ENCODE measurements at places on chromosomes 12 and 14.

- peak; percentile 32 for DNase-seq
These were observed 14.4 kb downstream of the ISCU start for GRCh38 chr12:108576660-108577234.

DNA sequence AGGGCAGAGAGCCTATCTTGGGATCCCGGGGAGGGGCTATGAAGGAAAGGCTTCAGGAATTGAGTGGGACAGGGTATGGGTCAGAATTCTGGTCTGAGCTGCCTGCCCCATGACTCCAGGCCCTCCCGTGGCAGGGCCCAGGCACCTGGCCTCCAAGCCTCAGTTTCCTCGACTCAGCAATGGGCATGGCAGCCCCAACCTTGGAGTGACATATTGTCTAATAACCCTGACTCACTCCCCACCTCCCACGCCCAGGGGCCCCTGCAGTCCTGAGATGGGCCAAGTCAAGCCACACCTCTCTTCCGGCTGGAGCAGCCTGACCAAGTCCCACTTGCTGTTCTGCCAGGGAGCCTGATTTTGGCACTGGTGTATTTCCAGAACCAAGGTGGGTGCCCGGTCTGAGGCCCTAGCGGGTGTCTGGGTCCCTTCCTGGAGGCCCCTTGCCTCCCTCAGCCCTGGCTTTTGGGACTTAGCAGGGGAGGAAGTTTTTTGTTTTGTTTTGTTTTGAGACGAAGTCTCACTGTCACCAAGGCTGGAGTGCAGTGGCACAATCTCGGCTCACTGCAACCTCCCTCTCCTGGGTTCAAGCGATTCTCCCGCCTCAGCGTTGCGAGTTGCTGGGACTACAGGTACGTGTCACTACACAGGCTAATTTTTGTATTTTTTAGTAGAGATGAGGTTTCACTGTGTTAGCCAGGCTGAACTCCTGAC is 40.3 kb upstream of the RCOR1 start:
- peak; percentile 58 for DNase-seq

DNA sequence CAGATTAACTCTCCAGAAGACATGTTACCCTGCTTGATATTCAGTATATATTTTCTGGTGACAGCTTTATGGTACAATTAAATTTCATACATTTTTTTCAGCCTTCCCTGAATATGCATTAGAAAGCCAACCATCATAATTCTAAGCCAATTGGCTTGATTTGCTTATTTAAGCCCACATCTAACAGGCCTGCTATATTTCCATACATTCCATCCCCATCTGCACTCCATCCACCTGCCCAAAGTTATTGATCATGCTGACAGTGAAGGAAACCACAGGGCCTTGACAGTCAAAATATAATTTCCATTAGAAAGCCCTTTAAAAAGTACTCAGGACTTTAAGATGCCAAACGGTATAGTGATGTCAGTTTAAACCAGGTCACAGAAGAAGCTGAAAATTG is 164.3 kb downstream of the GXYLT1 start:
- DNase-seq, result no peak

DNA sequence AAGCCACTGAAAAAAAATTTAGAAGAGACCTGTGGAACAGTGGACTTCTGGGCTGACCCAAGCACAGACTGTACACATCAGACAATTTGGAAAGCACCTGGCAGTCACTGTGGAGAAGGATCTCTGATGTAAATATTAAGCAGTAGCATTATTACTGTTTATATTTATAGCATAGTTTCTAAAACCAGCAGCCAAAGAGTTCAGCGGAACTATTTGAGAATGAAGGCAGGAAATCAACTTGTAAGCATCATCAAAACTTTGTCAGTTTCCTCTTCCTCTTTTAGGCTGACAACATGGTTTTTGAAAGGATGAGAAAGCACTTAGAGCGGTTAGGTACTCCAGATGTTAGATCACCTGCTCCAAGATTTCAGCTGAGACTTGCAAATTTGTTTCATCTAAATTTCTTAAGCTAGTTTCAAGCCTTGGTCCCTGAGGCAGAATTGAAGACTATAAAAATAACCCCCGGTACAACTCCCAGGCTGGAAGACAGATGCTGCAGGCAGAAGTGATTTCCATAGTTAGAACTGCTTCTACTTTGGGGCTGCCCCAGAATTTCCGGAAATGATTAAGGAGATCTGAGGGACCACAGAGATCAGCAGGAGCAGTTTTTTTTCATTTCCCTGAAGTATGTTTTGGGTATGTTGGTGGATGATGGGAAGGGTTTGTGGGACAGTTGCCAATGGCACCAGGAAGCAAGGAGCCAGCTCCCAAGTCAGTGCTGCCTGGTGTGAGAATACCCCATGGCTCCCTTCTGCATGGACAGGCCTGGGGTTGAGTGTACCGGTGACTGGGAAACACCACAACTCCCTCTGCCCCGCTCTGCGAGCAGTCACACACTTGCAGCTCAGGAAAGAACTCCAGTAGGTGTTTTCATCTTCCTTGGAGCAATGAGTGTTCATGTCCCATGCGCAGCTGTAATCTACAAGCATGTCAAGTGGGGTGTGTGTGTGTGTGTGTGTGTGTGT is 354.5 kb downstream of the NUAK1 start:
- DNase-seq, result no peak

DNA sequence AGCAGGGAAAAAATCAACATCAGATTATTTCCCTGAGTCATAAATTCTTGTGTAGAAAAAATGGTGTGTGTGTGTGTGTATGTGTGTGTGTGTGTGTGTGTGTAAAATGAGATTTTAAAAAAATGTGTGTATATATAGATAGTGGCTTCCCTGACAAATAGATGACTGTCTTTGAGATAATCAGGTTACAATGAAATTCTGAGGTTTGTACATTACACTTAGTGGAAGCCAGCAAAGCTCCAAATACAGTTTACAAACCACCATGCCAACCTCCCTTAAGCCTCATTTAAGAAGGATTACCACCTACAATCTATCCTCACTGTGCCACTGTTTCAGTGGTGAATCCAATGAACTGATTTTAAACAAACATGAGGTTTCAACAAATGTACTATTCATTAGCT is 93.8 kb downstream of the MED13L start:
- peak; percentile 39 for DNase-seq

DNA sequence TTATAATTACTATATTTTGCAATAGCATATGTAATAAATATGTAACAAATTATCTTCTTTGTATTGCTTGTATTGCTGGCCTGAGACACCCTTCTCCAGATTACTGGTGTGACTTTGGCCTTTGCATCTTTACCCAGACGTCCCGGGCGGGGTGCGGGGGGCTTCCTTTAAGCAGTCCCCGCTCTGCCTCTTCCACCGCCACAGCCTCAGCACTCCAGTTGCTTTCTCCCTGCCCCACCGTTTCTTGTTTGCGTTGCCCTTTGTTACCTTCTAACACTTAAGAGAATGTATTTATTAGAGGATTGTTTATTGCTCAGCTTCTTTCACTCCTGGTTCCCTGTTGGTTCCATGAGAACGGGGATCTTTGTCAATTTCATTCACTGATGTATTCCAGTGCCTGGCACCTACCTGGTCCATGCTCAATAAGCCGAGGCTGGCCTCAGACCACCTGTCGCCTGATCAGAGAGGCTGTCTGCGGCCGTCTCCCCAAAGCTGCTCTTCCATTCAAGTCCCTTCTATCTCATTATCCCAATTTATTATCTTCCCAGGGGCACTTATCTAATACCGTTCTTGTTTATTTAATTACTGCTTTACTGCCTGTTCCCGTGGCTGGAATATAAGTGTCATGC is 100.5 kb upstream of the RFLNA start:
- no peak for DNase-seq

- peak; percentile 39 for DNase-seq
These were observed 154.4 kb upstream of the PDE3A start for GRCh38 chr12:20213723-20214625.
